ENCODE measurements at places on chromosomes 2 and 18.

DNA sequence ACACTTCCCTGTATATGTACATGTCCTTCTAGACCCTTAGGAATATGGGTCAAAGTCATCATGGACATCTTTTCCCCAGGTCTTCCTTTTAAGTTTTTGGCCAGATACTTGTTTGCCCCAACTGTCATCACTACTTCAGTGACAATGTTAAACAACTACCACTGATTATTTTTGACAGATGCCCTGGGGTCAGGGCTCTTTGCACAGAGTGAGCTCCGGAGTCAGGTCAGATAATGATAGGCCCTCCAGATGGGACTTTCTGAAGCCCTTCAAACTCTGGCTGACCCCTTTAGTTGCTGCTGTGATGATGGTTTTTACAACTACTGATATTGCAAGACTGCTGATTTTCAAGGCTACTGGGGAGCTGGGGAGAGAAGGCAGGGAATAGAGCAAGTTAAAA is 449.4 kb upstream of the HS6ST1 start:
- DNase-seq, result no peak

DNA sequence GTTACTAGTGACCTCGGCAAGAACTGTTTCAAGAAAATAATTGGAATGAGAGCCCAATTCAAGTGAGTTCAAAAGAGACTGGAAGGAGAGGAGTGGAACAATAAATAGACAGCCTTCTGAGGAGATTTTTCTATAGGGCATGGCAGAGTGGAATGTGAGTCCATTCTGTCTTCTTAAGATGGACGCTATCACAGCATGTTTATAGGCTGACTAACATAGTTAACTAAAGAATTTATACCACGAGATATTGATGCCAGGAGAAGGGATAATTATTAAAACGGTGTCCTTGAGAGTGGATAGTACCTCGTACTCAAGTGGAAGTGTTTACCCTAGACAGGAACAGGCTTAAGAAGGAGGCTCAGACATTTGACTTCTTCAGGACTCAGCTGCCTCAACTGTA is 143.5 kb upstream of the RBBP8 start:
- DNase-seq, result no peak

DNA sequence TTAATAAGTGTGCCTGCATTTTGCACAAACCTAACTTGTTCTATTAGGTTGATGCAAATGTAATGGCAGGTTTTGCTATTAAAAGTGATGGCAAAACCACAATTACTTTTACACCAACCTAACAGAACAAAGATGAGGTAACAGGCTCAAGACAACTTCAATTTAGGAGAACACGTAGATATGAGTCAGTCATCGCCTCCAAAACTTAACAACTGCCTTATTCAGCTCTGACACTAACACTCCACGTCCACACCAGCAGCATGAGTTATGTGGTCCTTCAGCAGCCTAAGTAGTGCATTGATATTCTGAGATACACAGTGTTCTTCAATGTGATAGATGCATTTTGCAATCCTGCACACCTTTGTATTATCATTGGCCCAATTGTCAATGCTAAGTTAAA is 1175.1 kb upstream of the ACVR2A start:
- DNase-seq, result no peak

- DNase-seq, result no peak
These were observed 63.0 kb upstream of the PGAP1 start for GRCh38 chr2:196989496-196989895.

DNA sequence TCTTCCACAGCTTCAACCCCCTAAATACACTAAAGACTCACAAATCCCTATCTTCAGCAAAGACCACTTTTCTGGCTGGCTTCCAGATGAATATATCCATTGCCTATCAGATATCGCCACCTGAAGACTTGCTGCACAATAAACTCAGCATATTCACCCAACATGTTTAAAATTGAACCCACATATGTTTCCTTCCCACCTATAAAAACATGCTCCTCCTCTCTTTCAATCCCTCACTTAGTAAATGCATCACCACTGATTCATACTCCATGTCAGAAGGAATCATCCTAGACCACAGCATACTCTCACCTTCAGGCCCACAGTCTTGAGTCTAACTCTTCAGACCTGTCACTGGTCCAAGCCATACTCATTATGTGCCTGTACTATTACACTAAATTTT is 5.3 kb downstream of the SPC25 start:
- DNase-seq, result no peak

GRCh38 chr2:207044379-207045362 is 105.4 kb downstream of the CPO start:
- no peak for DNase-seq

GRCh38 chr2:231133365-231134099 is 8.7 kb upstream of the HTR2B start:
- no peak for DNase-seq

- DNase-seq, result no peak
These were observed 11.0 kb downstream of the IL37 start for GRCh38 chr2:112921982-112922381.

- no peak for DNase-seq
These were observed 20.0 kb upstream of the LANCL1 start for GRCh38 chr2:210496512-210496911.

- no peak for DNase-seq
These were observed 75.3 kb upstream of the MGAT4A start for GRCh38 chr2:98806236-98806697.

DNA sequence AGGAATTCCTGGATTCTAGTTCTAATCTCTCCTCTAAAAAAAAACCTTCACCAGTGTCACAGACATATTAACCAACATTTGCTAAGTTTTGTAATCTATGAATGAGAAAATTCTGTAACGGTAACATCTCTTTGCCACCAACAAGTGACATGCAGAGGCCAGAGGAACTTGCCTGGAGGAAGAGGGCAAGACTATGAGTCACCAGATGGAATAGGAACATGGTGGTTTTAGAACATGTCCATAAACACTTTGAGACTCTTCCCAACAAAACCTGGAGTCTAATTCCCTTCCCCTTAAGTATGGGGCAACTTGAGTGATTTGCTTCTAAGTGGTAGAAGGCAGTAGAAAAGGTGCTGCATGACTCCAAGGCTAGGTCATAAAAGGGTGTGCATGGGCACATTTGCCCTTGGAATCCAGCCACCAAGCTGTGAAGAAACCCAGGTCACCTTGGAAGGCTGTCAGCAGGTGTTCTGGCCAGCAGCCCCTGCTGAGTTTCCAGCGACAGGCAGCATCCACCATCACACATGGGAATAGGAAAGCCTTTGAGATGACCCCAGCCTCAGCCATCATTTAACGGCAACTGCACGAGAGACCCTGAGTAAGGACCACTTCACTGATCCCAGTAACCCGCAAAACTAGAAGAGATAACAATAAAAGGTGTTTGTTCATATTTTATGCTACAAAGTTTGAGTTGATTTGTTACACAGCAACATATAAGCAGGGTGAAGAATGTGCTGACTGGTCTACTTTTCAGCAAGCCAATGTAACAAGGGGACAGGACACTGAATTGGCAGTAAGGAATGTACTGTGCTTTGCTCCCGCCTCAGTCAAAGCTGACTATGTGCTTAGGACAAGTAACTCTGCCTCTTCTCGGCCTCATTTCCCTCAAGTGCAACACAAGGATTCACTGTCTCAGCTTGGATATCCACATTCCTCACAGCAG is 90.6 kb downstream of the SKA1 start:
- DNase-seq, result no peak

GRCh38 chr2:18754286-18754685 is 164.9 kb upstream of the NT5C1B start:
- no peak for DNase-seq

GRCh38 chr2:5530011-5530696 is 162.0 kb upstream of the SOX11 start:
- DNase-seq, result no peak

GRCh38 chr2:96866586-96866985 is 3.3 kb downstream of the SEMA4C start:
- DNase-seq, result no peak

- DNase-seq, result no peak
These were observed 270.4 kb upstream of the CCDC68 start for GRCh38 chr18:55229682-55230081.

- no peak for DNase-seq
These were observed 39.3 kb downstream of the TSHZ1 start for GRCh38 chr18:75249672-75250470.

DNA sequence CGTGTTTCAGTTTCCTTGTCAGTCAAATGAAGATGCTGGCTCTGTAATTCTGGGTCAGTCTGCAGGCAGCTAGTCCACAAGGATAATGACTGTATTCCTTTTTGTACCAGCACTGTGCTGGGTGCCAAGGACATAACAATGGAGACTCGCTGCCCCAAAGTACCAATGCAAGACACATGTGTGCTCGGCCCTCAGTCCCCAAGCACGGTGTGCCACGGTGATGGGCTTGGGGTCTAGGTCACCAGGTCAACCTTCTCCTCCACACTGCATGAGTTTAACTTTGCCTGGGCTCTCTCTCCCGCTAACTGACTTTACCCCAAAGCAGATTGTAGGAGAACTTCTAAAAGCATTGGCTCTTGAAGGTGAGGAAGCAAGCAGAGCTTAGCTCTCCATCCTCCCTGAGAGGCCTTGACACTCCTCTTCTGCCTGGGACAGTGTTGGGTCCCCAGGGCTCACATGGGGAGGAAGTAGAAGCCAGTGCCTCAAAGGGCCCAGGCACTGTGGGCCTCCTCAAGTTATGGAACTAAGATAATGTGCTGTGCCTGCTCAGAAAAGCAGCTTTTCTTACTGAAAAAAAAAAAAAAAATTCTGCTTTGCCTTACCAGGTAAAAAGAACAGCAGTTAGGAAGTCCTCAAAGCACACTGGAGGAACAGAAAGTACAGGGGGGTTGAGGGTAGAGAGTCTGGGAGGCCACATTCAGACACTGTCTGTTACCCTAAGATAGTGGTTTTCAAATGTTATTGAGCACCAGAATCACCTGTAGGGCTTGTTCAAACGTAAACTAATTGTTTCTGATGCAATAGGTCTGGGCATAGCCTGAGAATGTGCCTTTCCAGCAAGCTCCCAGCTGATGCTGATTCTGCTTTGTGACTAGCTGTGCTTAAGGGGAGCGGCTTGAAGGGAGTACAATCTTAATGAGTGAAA is 276.4 kb upstream of the CXCR4 start:
- no peak for DNase-seq

GRCh38 chr2:125553768-125554167 is 1102.2 kb upstream of the GYPC start:
- no peak for DNase-seq

GRCh38 chr2:217695033-217695520 is 307.7 kb downstream of the TNS1 start:
- no peak for DNase-seq

- DNase-seq, result no peak
These were observed 14.7 kb downstream of the DAPL1 start for GRCh38 chr2:158809816-158810215.

DNA sequence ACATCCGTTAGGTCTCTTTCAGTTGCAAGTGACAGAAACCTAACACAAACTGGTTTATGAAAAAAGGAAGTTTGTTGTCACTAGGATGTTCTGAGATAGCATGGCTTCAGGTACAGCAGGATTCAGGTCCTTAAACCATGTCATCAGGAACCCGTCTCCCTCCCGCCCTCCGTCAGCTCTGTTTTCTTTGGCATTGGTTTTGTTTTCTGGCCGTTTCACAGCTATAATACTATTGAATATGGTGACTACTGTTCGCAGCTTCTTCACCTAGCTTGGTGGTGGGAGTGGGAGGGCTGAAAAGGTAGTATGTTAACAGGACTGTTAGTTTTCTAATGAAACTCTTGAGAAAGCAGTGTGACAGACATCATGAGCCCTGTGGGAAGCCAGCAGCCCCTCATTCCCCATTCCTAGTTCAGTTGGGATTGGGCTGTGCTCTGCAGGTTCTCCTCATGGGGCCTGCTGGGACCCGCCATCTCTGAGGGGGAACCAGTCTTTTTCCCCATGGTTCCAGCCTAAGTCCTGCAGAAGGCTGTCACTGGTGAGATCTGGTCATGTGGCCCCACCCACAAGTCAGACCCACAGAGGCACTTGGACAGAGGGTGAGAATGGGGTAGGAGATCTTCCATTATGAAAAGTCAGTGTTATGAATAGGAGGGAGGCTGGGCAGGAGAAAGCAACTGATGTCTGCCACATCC is 12.1 kb downstream of the PTMA start:
- no peak for DNase-seq

DNA sequence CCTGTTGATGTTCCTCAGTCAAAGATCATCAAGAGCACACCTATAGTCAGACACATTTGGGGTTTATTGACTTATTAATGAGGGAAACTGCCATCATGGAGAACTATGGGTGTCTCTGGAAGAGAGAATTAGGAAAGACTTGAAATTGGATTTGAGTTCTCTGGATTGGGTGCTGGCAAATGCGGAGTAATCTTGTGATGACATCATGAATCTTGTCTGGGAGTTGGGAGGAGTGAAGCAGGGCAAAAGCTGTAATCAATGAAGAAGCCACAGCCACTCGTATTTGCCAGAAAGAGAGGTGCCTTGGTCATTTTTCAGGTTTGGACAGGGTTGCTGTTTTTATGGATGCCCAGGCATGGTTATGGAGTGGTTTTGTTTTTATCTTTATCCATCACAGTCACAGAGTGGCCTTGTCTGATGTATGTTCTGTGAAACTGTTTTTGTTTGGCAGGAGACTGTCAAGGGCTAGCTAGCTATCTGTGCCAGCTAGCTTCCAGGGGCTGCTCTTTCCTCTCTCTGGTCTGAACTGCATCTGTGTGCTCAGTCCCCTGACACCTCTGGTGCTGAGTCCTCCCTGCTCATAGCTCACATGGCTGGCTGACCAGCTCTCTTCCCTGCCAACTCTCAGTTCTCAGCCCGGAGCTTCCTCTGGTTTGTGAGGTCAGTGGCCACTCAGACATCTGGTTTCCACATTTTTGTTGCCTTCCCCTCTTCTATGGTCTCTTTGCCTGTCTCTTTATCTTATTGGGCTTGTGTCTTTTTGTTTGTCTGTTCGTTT is 193.4 kb upstream of the RMP24 start:
- DNase-seq, result no peak

GRCh38 chr18:48676756-48677368 is 138.0 kb downstream of the CTIF start:
- DNase-seq, result no peak

DNA sequence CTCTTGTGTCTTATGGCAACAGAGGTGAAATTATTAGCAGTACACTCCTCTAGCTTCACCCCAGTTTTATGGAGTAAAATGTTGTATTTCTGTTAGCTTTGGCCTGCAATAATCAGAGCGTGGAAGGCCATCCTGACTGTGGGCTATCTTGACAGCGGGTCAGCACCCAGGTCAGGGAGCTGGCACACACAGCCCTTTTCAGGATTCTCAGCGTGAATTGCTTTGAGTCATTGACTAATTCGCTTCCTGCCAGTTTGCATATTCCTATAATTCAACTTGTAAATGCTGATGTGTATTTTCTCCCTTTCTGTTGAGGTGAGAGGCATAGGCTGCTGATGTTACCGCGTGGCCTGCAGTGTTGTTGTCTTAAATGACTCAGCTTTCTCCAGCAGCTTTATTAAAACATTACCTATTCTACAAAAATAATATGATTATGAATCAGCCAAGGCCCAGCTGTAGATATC is 109.6 kb upstream of the EML6 start:
- DNase-seq, result no peak
